HFF-Myc (cell line): ENCODE measurements at places on chromosomes 5 and 9.

GRCh38 chr5:127649018-127649439 lies at the start of gene CTXN3:
Gene CTXN3, plus strand, starts transcription at chr5:127649082. Its CDS starts 8,440 bp downstream, at chr5:127657522.
- no peak for DNase-seq

DNA sequence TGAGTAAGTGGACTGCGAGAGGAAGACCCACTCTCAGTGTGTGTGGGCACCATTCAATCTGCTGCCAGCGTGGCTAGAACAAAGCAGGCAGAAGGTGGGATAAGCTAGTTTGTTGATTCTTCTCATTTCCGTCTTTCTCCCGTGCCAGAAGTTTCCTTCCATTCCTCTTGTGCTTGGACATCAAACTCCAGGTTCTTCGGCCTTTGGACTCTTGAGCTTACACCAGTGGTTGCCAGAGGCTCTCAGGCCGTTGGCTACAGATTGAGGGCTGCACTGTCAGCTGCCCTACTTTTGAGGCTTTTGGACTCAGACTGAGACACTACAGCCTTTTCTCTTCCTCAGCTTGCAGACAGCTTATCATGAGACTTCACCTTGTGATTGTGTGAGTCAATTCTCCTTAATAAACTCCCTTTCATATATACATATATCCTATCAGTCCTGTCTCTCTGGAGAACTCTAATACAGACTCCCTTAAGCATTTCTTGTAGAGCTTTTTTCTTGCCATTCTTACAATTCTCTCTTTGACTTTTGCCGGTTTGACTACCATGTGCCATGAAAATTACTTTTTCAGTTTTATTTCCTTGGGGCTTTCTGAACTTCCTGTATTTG lies 494.9 kb downstream of the PRR16 start:
- no peak for DNase-seq

DNA sequence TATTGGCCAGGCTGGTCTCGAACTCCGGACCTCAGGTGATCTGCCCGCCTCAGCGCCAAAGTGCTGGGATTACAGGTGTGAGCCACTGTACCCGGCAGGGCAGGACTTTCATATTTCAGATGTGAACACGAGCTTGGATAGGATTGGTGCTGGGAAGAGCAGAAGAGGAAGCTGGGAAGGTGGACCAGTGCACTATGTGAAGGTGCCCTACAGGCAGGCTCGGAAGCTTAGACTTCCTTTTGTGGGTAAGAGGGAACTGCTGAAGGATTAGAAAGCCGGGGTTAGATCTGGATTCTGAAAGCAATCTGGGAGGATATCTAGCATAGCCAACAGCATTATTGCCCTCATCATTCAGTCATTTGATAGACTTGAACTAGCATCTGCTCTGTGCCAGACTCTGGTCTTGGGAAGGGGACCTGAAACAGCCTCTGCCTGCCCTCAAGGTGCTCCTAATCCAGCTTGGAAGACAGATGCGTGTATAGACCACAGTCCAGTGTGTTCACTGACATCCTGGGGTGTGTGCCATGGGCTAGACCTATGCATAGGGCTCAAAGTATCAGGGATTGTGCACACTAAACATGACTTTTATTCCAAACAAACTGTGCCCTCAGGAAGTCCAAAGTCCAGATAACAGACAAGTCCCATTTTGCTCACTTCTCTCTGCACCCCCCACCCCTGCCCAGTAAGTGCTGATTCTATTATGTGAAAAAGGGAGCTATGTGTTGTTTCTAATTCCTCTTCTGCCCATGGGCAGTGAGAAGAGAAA lies 637 bp downstream of the CBY3 start:
- no peak for DNase-seq

DNA sequence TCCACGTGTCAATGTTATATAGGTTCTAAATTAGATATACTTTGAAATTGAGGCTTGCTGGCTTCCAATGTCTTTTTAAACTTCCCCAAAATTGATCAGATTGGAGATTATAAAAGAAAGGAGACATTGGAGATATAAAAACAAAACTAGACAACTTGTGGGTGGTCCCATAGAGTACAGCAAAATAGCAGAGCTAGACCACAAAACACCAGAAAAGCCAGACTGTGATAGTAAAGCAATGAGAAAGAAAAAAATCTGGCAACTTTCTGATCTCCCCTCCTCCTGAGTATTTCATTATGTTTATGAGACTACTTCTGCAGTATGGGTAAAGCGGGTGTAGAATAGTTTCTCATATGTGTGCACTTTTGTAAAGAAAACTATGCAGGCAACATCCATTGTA lies 713.8 kb upstream of the MEF2C start:
- no peak for DNase-seq

GRCh38 chr5:166342402-166342801 lies 1949.0 kb upstream of the WWC1 start:
- DNase-seq = no peak

DNA sequence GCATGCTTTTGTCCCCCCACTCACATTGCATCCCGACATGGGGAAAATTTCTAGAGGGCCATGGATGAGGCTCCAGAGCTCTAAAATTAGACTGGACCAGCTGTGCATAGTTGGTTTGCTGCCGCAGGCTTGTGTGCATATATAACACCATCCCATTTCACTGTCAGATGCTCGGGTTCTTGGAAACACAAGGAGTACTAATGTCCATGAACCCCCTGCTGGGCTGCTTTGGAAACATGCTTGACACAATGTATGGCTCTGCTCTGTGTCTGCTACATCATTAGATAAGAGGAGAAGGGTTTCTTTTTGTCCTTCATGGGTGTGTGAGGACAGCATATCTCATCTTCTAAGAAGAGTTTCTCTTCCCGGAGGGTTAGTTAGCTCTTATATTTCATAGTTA lies 292.1 kb upstream of the RORB start:
- no peak for DNase-seq

DNA sequence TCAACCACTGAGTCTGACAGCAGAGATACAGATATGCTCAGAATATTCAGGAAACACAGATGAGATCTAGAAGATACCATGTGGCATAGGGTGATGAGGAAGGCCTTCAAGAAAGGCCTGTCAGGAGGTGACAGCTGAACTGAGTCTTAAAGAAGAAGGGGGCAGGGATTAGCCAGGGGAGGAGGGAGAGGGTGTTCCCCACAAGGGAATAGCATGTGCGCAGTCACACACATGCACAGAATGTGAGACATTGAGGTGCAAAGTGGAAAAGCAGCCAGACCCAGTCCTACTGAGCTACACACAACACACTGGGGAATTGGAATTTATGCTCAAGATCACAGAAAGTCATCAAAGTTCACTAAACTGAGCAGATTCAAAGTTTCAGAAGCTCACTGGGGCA lies 3.0 kb upstream of the SLC25A48 start:
- DNase-seq = no peak

GRCh38 chr5:96569332-96569731 lies 92.8 kb upstream of the CAST start:
- DNase-seq = no peak

GRCh38 chr5:180792965-180793287 lies 9.7 kb downstream of the MGAT1 start:
- no peak for DNase-seq

- no peak for DNase-seq
Observed at GRCh38 chr5:73606206-73606753, 19.7 kb upstream of the ARHGEF28 start.

DNA sequence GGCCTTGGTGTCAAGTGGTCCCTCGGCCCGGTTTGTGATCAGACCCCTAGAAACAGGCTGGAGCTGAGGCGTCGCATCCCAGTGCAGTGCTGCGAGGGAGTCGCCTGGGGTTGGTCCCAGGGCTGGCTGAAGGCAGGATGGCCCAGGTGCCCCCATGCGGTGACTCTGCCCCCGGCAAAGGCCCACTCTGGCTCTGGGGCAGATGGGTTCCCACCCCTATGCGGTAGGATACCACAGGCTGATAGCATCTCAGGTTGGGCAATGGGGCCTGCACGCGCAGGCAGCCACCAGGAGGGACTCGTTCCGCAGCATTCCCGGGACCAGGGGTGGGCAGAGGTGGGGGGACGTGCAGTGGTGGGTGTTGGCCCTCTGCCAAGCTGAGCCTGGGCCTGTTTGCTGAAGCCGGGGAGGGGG lies 86.0 kb downstream of the RXRA start:
- no peak for DNase-seq

GRCh38 chr5:175561085-175561484 lies 82.7 kb downstream of the SFXN1 start:
- no peak for DNase-seq

GRCh38 chr9:109912726-109913460 lies 132.9 kb downstream of the PALM2AKAP2 start:
- DNase-seq = no peak

GRCh38 chr5:103414604-103415003 lies 148.0 kb downstream of the NUDT12 start:
- no peak for DNase-seq
